Activated CD4-positive, alpha-beta T cell treated with anti-CD3 and anti-CD28 coated beads, Interleukin-2, Interleukin-4, amounts not matched to agents 100 ng/mL and 50 ng/mL, durations not matched to agents 16 hours and 8 hours (primary cell): ENCODE measurements at places on chromosomes 16 and 17.

GRCh38 chr17:70296456-70296855 lies 127.1 kb downstream of the KCNJ2 start:
- DNase-seq: no peak

GRCh38 chr16:74465281-74465680 lies 44.0 kb upstream of the CLEC18B start:
- DNase-seq: no peak

- DNase-seq: no peak
Observed at GRCh38 chr17:13544765-13545164, 57.0 kb downstream of the HS3ST3A1 start.

- DNase-seq: no peak
Observed at GRCh38 chr16:19348578-19349315, 63.2 kb downstream of the CLEC19A start.

- DNase-seq: no peak
Observed at GRCh38 chr17:17537311-17538099, 41.3 kb upstream of the RASD1 start.

DNA sequence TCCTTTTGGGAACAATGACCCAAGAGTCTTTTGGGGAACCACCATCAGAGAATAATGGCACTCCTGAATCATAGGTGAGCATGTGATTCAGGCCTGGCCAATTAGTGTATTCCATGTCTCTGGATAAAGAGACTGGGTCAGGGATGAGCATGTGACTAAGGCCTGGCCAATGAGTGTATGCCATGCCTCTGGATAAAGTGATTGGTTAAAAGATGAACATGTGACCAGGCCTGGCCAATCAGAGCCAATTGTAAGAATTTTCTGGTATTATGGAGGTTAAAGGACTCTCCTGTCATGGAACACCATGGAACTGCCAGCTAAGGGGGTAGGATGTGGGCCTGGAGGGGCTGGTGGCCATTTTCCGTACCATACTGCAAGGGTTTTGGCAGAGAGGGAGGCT lies 194.3 kb downstream of the C16orf78 start:
- DNase-seq: no peak

- DNase-seq: peak; percentile 15
Observed at GRCh38 chr16:63289834-63290460, 1253.7 kb upstream of the CDH8 start.

DNA sequence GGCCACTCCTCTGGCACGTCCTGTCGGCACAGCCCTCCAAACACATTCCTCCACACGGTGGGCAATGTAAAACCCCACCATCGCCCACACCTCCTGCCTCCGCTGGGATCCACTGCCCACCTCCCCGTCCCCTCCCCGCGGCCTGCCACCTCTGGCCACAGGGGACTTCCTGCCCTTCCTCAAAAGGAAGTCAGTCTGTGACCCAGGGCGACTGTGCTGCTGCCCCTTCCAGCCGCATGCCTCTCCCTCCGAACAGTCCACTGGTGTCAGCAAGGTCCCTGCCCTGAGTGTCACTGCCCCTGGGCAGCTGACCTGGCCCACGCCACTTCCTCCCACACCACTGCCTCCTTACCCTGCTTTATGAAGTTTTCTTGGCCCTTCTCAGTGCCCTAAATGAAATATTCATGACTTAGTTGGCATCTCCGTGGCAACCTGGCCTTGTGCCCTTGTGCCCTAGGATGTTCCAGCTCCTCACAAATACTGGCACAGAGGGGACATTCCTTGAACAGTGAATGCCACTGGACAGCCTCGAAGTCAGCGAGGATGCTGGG lies 2.0 kb downstream of the PLD6 start:
- DNase-seq: no peak
